ENCODE measurements at places on chromosomes 5 and 9.

DNA sequence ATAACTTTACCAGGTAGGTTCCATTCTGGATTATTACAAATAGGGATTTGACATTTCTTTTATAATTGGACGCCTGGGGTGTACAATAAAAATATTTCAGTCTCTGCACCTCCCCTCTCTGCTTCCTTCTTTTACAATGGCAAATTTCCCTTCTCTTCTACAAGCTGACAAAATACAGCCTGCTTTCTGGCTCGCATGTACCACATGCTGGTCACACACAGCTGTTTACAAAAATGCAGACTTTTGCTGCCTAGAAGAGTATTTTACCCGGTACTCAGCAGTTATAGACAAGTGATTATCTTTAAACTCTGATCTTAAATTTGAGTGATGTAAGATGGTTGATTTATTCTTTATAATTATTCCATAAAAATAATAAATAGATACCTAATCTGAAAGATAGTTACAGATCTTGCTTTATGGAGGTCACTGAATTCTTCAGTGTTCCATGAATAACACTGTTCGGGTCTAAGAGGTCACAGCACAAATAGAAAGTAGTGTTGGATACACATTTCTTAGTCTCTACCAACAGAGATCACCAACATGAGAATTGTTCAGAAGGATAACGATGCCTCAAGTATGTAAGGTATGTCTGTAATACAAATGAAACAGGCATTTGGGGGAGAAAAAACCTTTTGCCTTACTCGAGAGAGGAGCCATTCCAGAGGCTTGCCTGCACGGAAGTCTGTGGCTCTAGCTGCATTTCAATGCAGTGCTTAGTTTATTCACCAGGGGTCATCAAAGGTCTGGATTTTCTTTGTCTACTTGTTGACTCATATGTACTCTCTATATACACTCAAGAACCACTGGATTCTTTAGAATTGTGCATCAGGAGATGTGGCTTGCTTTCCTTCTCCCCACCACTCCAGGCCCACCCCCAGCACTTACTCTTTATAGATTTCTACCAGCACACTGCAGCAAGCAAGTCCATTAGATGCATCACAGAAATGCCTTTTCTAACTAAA, 206.6 kb upstream of the RFX3 start:
- DNase-seq = no peak

- no peak for DNase-seq
Observed at GRCh38 chr9:34572092-34572491, 17.4 kb downstream of the CNTFR start.

- DNase-seq = no peak
Observed at GRCh38 chr9:124267271-124267807, 9.6 kb downstream of the NEK6 start.

GRCh38 chr9:13020146-13021040, 245.6 kb downstream of the LURAP1L start:
- no peak for DNase-seq

- DNase-seq = no peak
Observed at GRCh38 chr9:91038483-91039124, 237.0 kb downstream of the SYK start.

GRCh38 chr9:128316421-128316820, 5.8 kb downstream of the TRUB2 start:
- no peak for DNase-seq

DNA sequence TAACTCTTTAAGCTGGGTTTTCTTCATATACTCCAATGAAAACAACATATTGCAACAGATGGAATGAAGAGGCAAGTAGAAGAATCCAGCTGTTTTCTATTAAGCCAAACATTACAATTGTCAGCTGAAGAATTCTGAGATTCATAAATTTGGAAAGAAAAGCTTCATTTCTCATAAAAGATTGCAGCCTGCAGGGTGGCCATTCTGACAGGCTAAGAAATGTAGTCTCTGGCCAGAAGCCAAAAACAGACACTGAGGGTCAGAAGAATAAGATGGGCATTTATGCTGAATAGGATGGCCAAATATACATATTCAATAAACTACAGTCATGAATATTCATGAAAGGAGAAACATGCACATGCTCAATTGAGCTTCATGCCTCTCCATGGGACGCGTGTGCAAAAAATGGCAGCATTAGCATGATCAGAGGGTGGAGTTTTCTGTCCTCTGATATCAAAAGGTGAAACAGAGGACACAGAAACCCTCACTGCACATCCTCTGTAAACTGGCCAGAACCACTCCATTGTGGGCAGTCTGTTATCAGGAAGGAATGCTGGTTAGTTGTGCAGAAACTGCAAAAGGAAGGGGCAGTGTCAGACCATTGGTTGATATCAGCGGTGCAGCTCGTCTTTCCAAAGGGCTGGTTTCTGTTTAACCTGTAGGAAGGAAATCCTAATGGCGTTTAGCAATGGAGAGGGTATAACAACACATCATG, 50.2 kb downstream of the FXN start:
- DNase-seq = no peak

GRCh38 chr5:132354381-132355139, 14.9 kb upstream of the SLC22A5 start:
- no peak for DNase-seq

DNA sequence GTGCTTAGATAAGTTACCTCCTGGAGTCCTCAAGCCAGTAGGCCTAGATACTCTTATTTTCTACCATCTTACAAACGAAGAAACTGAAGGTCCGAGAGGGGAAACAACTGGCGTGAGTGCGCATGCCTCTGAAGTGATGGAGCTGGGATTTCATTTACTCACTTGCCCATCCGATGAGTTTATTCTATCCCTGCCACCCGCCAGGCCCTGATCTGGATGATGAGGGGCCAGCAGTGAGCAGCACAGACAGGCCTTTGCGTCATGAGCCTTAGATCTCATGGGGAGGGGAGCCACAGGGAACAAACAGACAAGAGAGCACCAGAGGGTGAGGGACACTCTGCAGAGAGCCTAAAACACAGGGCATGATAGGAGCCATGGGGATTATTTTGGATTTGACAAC, 34.1 kb upstream of the SLC2A8 start:
- no peak for DNase-seq

DNA sequence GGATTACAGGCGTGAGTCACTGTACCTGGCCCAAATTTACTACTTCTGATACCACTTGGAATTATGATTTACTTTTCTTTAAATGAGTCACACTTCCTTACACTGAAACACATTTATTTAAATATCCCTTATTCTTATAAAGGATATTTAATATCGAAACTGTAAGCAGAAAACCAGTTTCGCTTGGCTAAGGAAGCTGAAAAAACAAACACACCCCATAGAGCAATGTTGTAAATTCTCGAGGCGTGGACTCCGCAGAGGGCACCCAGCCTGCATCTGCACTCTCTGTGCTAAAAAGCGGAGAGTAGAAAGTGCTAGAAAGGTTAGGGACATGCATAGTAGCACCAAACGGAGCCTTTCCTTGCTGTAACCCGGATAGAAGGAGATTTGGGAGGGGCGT, 86.5 kb downstream of the HMCN2 start:
- DNase-seq = no peak

DNA sequence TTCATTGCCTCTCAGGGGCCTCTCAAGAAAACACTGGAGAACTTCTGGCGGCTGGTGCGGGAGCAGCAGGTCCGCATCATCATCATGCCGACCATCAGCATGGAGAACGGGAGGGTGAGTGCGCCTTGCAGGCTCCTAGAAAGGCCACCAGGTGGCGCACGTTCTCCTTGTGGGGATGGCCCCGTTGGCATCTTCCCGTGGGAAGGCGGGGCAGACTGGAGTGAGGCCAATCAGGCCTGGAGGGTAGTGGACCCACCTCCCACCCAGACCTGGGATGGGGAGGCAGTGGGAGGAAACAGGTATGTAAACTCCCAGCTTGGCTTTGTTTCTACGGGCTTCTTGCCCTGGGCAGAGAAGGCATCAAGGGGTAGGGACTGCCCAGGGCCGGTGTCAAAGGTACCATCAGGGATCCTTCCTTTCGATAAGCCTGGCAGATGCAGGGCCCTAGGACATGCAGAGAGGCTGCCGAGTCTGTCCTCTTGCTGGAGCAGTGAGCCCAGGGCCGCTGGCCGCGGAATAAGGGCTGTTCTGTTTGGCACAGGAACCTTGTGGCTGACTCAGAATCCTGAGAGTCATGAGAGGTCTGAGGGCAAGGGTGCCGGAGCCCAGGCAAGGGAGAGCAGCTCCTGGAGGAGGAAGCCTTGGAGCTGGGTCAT, 18.9 kb upstream of the SPTLC1 start:
- DNase-seq = peak; percentile 62

DNA sequence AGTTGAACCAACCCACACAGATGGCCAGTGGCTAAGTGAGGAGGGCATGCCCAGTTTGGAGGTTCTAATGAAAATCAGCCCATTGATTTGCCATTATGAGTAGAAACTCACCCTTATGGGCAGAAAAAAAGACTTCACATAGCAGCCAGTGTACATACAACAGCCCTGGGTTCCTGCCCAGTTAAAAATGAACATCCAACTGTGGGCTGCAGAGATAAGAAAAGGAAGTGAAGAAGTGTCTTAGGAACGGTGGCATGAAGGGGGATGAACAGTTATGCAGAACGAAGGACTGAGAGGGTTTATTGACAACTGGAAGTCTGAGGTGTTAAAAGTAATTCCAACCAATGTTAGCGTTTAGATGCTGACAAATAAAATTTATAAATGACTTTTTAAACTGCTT, 118.4 kb downstream of the MARCHF3 start:
- DNase-seq = no peak

- no peak for DNase-seq
Observed at GRCh38 chr5:95892784-95893354, 68.8 kb downstream of the ELL2 start.

GRCh38 chr9:125919565-125919964, 172.4 kb downstream of the PBX3 start:
- no peak for DNase-seq

GRCh38 chr5:121968910-121969607, 7.3 kb downstream of the SRFBP1 start:
- DNase-seq = no peak

GRCh38 chr5:135482381-135482933, 30.3 kb upstream of the TIFAB start:
- no peak for DNase-seq

- peak; percentile 46 for DNase-seq
Observed at GRCh38 chr9:131530920-131531832, at the start of gene UCK1. TSS of gene UCK1 (minus strand) at chr9:131531263. CDS start at chr9:131531174, 89 bp downstream.

DNA sequence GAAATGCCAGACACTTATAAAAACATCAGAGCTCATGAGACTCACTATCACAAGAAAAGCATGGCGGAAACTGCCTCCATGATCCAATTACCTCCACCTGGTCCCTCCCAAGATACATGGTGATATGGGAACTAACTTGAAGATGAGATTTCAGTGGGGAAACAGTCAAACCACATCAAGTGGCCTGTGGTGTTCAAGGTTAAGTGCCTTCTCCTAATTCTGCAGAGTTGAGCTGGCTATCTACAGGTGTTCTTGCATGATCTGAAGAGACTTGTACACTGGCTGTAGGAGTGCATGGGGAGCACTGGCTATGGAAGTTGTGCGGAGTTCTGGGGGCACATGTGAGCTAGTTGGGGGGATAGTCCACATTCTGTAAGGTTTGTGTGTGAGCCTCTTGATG, 34.0 kb upstream of the CKS2 start:
- DNase-seq = no peak

DNA sequence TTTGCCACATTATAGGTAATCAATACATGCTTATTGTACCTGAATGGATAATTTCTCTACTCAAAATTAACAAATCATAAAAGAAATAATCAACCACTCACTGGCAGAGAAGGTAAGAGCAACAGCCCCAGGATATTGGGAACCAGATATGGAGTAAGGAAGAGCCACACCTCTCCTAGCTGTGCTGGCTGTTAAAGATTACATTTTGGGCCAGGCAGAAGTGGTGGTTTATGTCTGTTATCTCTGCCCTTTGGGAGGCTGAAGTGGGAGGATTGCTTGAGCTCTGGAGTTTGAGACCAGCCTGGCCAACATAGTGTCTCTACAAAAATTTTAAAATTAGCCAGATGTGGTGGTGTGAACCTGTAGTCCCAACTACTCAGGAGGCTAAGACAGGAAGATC, 56.4 kb downstream of the BHMT start:
- DNase-seq = no peak

DNA sequence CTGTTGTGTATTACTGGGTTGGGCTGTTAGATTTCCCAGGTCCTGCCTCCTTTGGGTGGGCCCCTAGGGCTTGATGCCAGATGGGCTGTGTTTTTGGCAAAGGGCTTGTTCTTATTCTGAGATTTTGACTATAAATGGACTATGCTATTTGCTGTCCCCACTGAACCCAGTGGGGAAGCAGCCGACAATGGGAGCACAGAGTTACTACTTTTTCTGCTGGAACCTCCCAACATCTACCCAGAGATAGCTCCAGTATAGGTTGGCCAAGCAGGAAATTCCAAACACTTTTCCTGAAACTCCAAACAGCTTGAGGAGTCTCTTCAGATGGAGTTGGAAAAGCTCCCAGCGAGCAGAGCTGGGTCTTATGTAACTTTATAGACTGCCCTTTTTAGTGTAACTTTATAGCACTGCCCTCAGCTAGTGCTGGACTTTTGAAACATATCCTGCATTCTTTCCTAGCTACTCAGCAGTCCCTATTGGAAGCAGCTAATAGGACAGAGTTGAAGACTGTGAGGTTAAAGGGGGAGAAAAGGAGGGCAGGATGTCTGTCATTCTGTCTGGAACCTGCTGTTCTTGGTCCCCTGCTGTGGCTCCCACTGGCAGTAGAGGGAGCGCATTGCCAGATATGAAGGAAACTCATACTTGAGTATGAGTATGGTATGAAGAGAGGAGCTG, 21.0 kb downstream of the RUSC2 start:
- DNase-seq = no peak

All from stimulated activated CD8-positive, alpha-beta memory T cell treated with anti-CD3 and anti-CD28 coated beads, Interleukin-15, amount 100 ng/mL, for 24 hours (primary cell).